ENCODE measurements at places on chromosomes 6 and 20.
A peak's percentile ranks its signal among the peaks of the same experiment; 100 is the strongest.

GRCh38 chr6:122790028-122790422, 967 bp downstream of the SMPDL3A start:
- no peak for DNase-seq

- no peak for DNase-seq
Observed at GRCh38 chr20:14761903-14762302, 424.5 kb upstream of the FLRT3 start.

GRCh38 chr6:157029980-157030690, 253.0 kb downstream of the ARID1B start:
- DNase-seq: no peak

- DNase-seq: no peak
Observed at GRCh38 chr6:5160206-5160605, 75.1 kb downstream of the PPP1R3G start.

- DNase-seq: peak; percentile 69
Observed at GRCh38 chr6:39357998-39358686, 35.6 kb upstream of the KCNK16 start.

DNA sequence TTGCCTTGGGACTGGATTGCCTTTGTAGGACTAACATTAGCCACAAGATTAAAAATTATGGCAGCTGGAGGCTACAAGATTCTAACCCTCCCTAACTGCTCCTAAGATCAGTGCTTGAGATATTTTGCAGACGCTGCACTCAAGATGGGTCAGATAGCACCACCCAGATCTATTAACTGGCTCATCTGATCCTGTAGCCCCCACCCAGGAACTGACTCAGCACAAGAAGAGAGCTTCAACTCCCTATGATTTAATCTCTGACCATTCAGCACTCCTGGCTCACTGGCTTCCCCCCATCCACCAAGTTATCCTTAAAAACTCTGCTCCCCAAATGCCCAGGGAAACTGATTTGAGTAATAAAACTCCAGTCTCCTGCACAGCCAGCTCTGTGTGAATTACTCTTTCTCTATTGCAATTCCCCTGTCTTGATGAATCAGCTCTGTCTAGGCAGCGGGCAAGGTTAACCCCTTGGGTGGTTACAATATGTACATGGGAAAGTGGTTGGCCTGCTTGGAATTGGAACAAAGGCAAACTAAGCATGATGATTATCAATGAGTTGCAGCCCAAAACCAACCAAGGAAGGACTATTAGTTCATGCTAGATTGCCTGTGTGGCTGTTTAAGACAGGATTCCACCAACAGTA, 111.3 kb downstream of the OR2B2 start:
- DNase-seq: no peak

DNA sequence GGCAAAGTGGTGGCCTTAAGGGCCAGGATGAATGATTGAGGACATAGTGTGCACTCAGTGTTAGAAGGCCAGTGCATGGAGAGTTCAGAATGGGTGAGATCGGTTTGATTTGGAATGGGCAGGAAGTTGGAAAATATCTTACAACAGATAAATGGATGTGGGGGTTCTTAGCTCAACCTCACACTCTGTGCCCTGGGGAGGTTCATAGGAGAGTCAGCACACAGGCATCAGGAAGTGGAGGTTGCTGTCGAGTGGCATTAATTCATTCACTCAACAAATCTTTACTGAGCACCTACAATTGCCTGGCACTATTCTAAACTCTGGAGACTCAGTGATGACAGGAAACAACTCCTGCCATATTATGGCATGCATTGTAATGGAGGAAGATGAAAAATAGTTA, 313.7 kb upstream of the SUPT3H start:
- DNase-seq: no peak

- DNase-seq: no peak
Observed at GRCh38 chr6:112433457-112433856, 86.3 kb downstream of the RFPL4B start.

GRCh38 chr6:169668203-169668847, 33.5 kb downstream of the WDR27 start:
- no peak for DNase-seq

DNA sequence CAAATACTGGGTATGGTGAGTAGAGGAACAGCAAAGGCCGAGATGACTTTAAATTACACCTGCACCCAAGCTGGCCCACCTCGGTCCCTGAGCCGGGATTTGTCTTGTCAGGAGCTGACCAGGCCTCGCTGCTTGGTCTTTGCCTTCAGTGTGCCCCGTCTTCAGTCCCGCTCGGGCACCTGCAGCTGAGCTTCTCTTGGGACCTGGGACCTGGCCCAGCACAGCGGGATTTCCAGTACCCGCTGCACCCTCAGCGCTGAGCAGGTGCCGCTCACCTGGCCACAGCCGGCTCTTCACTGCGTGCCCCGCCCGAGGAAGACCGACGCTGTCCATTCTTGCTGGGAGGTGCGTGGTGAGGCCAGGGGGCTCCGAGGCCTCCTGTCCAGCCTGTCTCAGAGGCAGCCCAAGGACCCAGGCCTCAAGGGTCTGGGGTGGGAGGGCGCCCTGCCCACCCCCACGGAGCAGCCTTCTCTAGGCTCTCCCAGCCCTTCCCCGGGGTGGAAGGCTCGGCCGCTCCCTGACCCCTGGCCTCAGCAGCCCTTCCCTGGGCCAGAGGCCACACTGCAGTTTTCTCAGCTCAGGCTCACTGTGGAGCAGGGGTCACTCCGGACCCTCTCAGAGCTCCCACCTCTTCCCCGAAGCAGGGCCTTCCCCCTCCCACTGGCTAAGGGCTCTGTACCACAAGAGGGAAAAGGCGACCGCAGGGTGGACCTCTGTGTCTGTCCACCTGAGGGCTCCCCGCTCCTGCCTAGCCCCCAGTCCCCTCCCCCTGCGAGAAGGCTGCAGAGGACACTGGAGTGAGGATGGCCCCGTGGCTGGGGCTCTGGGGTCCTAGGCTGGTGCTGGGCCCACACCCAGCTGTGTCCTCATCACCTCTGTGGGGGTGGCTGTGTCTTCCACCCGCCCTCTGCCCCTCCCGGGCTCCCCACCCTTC, 119.3 kb downstream of the RNASET2 start:
- DNase-seq: no peak

- no peak for DNase-seq
Observed at GRCh38 chr20:63087872-63088680, 81.3 kb upstream of the BHLHE23 start.

DNA sequence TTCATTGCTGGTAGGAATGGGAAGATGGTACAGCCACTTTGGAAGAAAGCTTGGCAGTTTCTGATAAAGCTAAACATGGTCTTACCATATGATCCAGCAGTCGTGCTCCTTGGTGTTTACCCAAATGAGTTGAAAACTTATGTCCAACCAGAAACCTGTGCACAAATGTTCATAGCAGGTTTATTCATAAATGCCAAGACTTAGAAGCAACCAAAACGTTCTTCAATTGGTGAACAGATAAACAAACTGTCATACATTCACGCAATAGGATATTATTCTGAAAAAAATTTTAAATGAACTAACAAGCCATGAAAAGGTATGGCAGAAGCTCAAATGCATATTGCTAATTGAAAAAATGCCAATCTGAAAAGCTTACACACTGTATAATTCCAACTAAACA, 117.1 kb downstream of the LINC00237 start:
- DNase-seq: no peak

DNA sequence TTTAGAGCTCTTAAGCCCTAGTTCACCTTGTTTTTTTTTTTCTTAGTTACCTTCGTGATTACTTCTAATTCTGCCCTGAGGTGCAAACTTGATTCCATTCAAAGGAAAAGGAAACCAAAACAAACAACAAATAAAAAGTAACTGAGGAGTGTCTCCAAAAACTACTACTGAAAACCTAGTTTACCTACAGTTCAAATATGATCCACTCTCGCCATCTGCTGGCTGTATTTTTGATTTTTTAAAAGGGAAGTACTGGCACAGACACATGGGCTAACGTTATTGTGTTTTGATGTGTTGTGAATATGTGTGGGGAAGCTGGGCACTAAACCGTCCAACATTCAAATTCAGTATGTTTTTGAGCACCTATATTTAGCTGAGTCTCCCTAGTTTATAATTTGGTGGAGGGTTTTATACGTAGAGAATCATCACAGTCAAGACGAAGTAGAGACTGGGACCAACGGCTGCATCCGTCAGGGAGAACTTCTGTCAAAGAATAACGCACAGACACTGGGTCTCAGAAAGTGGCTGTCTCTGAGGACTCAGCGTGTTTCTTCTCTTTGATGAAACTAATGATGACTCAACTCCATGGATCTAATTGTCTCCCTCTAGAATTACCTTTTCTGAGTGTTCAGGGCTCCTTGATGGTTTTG, 373.5 kb upstream of the BTBD3 start:
- peak; percentile 68 for DNase-seq

GRCh38 chr6:75621846-75622245, 20.2 kb downstream of the SENP6 start:
- DNase-seq: no peak

DNA sequence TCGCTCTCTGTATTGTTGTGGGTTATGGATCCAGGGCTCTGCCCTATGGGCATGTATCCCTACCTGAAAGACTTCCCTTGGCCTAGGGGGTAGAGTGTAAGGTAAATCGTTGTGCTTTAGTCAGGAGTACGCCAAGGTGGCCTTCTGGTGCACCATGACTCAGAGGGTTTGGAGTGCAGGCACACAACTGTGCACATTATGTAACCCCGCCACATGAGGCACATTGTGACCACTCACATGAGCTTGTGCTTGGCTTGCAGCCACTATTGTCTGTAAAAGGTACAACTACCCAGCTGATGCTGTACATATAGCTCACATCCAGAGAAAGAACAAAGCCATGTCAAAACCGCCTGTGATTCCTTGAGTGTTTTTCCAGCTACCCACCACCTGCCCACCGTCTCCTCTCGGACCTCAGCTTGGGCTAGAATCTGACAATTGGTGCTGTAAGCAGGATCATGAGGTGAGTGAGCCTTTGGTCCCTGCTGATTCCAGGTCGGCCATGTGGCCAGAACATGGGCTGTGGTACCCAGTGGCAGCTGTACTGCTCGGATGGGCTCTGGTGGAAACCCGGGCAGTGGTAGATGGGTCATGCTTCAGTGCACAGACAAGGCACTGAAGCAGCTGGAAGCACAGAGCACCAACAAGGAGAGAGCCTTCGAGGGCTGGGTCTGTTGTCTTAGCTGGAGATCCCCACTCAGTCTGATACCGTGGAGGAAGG, 33.8 kb downstream of the HDDC2 start:
- DNase-seq: no peak

DNA sequence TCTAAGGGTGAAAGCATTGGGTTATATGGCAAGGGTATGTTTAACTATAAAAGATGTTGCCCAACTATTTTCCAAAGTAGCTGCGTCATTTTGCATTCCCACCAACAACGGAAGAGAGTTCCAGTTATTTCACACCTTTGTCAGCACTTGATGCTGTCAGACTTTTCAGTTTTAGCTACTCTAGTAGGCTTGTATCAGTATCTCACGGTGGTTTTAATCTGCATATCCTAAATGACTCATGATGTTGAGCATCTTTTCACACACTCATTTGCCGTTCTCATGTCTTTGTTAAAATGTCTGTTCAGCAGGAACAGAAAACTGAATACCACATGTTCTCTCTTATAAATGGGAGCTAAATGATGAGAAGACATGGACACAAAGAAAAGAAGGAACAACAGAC, 122.3 kb downstream of the RNASET2 start:
- no peak for DNase-seq

DNA sequence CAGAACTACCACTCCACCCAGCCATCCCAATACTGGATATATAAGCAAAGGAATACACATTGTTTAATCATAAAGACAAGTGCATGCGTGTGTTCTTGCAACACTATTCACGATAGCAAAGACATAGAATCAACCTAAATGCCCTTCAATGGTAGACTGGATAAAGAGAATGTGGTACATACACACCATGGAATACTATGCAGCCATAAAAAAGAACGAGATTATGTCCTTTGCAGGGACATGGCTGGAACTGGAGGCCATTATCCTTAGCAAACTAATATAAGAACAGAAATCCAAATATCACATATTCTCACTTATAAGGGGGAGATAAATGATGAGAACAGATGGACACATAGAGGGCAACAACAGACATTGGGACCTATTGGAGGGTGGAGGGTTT, 156.6 kb downstream of the LRRC1 start:
- DNase-seq: no peak

DNA sequence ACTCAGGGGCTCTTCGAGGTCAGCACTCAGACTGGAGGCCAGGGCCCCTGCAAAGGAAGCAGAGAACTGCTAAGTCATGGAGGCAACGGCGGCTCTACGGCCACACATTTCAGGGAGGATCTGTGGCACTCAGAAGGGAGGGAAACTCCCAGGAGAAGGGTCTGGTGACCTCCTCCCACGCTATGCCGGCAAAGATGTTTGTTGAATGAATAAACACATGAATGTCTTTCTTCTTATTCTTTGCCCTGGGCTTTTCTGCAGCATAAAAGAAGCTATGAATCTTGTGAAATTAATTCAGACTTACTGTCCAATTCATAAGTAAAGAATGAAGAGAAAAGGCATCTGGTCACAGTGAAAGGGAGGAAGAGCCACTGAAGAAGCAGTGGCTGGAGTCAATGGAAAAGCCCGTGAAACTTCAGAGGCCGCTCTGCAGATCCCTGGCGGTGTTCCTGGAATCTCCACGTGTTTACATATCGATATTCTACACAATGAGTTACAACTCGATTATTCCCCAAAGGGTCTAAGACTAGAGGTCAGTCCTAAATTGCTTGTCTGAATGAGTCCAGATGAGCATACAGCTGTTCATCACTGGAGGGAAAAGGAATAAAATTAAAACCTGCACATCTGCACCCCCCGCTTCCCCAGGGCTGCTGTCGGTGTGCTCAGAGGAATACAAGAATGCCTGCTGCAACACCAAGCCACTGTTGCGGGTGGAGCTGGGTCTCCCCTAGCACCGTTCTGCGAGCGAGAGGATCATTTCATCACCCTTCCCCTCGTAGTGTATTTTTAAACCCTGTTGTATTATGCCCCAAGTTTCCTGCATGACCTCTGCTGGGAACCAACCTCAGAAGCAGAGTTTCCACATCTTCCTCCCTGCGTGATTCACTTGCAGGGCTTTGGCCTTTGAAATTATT, 25.6 kb downstream of the INSM1 start:
- DNase-seq: no peak

- peak; percentile 18 for DNase-seq
Observed at GRCh38 chr20:59515013-59515905, 89.1 kb upstream of the PHACTR3 start.

GRCh38 chr6:134614606-134615485, 296.9 kb upstream of the SGK1 start:
- DNase-seq: no peak

GRCh38 chr20:40882152-40882551, 146.5 kb upstream of the TOP1 start:
- DNase-seq: no peak

GRCh38 chr20:37274851-37275524, 13.4 kb upstream of the GHRH start:
- no peak for DNase-seq
